BJ (cell line): ENCODE measurements at places on chromosomes 2 and 18. TPM values are rescaled to one million over a fixed set of nuclear protein-coding genes. Genes with fewer than 3 reads are reported as not detected.

- peak; percentile 11 for DNase-seq
Measured at GRCh38 chr2:181174611-181175580, 194.5 kb downstream of the UBE2E3 start.

DNA sequence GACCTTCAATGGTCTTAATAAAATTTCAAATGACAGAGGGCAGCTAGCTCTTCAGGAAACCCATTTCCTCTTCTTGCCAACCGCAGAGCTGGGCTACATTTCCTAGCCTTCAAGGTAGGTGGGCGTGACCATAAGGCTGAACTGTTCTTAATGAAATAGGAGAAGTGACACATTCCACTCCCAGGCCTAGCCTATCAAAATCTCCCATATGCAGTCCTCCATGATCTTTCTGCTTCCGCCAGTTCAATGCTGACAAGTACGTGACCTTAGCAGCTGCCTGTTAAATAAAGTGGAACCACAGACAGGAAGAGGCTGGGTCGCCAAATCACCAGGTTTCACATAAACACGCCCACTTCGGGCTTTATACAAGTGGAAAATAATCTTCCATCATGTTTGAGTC is 13.2 kb downstream of the SERPINE2 start:
- DNase-seq, result no peak

- DNase-seq, result no peak
Measured at GRCh38 chr2:137049518-137049917, 284.2 kb downstream of the THSD7B start.

DNA sequence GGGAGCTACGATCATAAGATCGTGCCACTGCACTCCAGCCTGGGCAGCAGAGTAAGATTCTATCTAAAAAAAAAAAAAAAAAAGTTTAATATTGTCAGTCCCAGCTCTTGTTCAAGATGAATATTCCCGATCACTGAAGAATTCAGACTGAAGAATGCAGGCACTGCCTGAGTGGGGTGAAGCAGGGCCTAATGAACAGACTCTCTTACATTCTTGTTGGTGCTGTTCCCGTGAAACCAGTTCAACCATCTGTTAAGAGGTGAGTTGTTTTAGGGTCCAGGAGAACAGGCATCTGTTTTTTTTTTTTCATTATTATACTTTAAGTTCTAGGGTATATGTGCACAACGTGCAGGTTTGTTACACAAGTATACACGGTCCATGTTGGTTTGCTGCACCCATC is 17.1 kb upstream of the CAB39 start:
- DNase-seq, result no peak

DNA sequence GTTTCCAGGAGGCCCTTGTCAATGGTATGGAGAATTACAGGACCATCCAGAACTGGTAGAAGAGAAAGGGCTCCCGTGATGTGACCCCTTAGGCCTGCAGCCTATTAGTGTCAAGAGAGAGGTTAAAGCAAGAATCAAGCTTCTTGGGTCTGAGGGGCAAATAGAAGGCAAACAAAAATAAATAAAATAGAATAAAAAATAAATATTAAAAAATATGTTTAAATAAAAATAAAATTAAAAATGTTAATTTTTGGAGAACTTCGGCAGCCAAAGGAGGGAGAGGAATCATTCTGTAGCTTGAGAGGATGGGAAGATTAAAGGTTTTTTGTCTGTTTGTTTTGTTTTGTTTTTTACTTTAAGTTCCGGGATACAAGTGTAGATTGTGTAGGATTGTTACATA is 15.2 kb upstream of the TMEM178A start:
- no peak for DNase-seq

GRCh38 chr18:28766027-28766426 is 589.1 kb upstream of the CDH2 start:
- DNase-seq, result no peak

DNA sequence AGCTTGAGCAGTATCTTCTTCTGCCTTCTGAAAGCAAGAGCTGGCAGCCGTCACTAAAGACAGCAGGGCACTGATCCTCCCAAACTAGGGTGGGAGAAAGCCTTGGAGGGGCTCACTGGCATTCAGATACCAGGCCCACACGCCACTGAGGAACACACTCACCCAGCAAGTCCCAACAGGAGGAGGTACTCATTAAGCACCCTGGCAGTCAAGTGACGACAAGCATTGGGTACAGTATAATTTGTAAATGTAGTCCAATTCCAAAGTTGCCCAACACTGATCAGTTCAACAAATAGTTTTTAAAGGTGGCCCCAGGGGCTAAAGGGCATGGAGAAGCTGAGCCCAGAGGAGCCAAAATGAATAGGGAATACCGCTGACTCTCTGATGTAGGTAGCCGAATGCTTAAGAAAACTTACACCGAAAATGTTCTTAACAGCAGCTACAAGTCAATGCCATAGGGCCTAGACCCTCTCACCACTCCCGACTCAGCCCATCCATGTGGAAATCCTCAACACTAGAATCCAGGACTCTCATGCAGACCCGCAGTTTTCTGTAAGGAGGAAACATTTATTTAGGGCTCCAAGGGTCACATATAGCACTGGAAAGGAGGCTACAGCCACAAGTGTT is 9.9 kb downstream of the LIMS2 start:
- no peak for DNase-seq

DNA sequence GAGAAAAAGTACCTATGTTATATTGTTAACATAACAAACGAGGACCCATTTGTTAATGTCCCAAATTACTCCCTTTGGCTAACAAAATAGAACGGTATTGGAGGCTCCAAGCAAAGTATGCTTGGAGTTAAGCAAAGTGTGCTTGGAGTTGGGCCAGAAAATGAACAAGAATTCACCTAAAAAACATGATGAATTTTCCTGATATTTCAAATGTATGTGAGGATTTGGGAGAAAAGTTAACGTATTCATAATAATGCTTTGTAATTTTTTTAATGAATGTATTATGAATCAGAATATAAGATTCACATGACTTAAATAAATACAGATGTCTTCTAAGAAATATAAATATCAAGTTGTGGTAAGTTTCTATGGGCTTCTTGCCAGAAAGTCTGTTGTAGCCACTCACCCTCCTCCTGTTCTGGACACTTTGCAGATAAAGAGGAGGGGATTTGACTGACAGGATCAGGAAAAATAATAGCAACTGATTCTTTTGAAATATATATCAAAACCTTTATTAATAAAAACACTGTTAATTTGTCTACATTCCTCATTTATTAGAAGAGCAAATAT is 423.7 kb upstream of the MMADHC start:
- DNase-seq, result no peak

DNA sequence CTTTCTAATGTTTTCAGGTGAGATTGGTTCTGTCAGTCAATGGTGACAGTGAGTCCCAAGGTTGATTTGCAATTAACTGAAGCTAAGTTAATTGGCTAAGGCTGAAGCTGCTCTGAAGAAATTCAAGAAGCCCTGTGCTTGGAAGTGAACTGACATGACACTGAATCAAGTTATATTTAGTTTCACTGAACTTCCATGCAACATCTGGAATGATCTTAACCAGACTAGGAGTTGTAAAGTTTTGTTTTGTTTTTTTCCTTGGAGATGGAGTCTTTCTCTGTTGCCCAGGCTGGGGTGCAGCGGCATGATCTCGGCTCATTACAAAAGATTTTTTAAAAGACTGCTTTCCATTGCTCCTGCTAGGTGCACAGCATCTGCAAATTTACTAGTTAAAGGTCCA is 11.4 kb downstream of the SERPINB5 start:
- no peak for DNase-seq

- DNase-seq, result no peak
Measured at GRCh38 chr2:102241616-102242305, 54.9 kb downstream of the IL1RL2 start.

GRCh38 chr2:20590704-20591515 is 60.0 kb downstream of the HS1BP3 start:
- DNase-seq, result no peak

DNA sequence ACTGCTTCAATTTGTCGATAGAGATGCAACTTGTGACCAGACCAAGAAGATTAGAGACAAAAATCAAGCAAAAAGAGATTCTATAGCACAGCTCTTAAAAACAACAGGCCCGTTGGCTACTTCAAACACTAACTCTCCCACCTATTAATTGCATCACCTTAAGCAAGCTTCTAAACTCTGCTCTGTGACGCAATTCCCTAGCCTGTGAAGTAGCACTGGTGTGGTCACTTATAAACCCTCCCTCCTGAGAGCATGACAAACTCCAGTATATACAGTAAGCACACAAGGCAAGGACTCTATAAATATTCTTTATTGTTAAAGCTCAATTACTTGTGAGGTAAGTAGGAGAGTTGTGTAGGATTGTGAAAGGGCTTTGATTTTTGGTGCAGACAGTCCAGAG is 72.3 kb downstream of the CMPK2 start:
- DNase-seq, result no peak

DNA sequence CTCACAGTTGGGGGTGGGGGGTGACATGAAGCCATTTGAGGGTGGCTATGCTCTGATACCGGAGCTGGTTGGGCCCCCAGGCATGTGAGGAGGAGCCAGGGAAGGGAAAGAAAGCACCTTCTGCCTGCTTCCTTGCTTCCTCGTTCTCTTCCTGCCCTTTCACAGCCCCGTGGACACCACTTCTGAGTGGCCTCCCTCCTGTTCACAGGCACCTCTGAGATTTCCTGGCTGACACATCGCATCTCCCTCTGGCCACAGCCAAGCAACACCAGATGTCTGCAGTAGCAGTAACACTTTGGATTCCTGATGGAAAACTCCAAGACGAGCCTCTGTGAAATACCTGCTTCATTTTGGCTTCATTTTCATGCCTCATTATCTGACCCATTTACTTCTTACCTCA is 64.7 kb upstream of the ST3GAL5 start:
- no peak for DNase-seq

GRCh38 chr2:189285962-189286645 is 106.5 kb upstream of the COL5A2 start:
- DNase-seq, result peak; percentile 89

GRCh38 chr2:11691076-11691660 is 21.2 kb upstream of the NTSR2 start:
- DNase-seq, result no peak

- DNase-seq, result peak; percentile 58
Measured at GRCh38 chr2:138364554-138365162, 136.9 kb upstream of the SPOPL start.

Gene SPHKAP
- 0.44 and 0.50 TPM in 2 replicates for polyA plus RNA-seq

Gene LYPD1
- polyA plus RNA-seq, result 9.2 and 9.6 TPM in 2 replicates

Gene EMILIN1
- 43.4 and 81.3 TPM in 2 replicates for polyA plus RNA-seq

Gene LYPD6B
- polyA plus RNA-seq, result 19.1 and 26.4 TPM in 2 replicates

Gene TUBA3E
- not detected in 2 replicates for polyA plus RNA-seq

Gene SH3BP4
- 85.9 and 106 TPM in 2 replicates for polyA plus RNA-seq

Gene TTC21B
- polyA plus RNA-seq, result 12.1 and 21.1 TPM in 2 replicates

Gene POTEI
- polyA plus RNA-seq, result not detected in 2 replicates

Gene IL1R2
- not detected in 2 replicates for polyA plus RNA-seq

Gene LMAN2L
- 29.6 and 30.8 TPM in 2 replicates for polyA plus RNA-seq
